ENCODE measurements at places on chromosomes 4 and X.

DNA sequence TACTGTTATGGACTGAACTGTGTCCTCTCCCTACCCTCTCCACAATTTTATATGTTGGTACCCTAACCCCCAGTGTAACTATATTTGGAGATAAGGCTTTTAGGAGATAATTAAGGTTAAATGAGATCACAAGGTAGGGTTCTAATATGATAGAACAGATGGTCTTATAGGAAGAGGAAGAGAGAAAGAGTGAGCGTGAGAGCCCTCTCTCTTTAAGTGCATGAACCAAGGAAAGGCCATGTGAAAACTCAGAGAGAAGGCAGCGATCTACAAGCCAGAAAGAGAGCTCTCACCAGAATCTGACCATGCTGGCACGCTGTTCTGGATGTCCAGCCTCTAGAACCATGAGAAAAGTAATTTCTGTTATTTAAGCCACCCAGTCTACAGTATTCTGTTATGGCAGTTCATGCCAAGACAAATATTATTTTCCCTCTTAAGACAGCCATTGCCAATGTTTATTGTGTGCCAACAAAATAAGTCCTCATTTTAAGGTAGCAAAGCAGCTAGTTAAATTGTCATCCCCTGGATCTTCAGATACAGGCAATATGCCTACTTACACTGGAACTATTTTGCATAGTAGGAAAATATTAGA lies 336.2 kb downstream of the MID1IP1 start:
- DNase-seq: no peak

- DNase-seq: no peak
Observed at GRCh38 chr4:2820216-2820982, 23.2 kb upstream of the ADD1 start.

DNA sequence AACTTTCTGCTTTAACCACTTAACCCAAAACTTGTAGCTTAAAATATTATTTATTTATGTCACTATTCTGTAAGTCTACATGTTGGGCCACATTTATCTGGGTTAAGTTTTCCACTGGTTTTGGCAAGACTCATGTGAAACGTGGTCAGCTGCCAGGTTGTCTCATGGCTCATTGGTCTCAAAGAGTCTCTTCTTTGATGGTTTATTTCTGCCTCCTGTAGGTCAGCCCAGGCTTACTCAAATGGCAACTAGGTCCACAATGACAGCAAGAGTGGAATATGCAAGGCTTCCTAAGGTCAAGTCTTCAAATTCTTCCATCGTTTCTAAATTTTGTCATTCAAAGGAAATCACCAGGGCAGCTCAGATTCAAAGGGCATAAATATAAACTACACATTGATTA lies 828.7 kb downstream of the PCDH7 start:
- no peak for DNase-seq

GRCh38 chrX:120205816-120206753 lies 44.5 kb upstream of the ZBTB33 start:
- no peak for DNase-seq

DNA sequence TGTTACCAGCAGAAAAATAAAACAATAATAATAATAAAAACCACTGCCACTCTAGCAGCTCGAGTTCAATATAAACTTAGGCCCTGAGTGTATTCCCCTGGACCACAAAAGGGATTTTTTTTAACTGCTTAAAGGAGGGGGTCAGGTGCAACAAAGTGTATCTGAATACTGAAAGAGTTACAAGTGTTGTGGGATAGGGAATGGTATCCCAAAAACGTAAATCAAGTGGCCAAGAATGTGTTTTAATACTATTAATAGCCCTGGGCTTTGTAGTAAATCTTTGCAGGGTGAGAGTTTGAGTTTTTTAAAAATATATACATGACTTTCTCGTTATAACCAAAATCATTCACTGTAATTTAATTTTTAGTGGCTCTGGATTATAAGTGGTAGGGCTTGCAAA lies 860.1 kb upstream of the INTU start:
- DNase-seq: no peak

GRCh38 chrX:64394874-64395567 lies at the start of gene MTMR8:
MTMR8 (minus strand) TSS chrX:64395452; CDS start chrX:64395363, 89 bp downstream.
- peak; percentile 69 for DNase-seq

- no peak for DNase-seq
Observed at GRCh38 chrX:50618788-50619558, 148.3 kb upstream of the DGKK start.

DNA sequence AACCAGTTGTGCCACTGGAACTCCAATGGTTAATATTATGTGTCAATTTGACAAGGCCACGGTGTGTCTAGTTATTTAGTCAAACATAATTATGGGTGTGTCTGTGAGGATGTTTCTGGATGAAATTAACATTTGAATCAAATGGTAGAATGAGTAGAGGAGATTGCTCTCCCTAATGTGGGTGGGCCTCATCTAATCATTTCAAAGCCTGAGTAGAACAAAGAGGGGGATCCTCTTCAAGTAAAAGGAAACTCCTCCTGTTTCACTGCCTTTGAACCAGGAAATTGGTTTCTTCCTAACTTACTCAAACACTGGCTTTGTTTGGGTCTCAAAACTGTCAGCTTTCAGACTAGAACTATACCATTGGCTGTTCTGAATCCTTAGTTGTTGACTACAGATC lies 1692.1 kb downstream of the PCDH19 start:
- no peak for DNase-seq

- DNase-seq: no peak
Observed at GRCh38 chr4:140448162-140448561, 20.7 kb upstream of the CLGN start.

- DNase-seq: no peak
Observed at GRCh38 chr4:80077639-80078038, 4.6 kb upstream of the ANTXR2 start.

DNA sequence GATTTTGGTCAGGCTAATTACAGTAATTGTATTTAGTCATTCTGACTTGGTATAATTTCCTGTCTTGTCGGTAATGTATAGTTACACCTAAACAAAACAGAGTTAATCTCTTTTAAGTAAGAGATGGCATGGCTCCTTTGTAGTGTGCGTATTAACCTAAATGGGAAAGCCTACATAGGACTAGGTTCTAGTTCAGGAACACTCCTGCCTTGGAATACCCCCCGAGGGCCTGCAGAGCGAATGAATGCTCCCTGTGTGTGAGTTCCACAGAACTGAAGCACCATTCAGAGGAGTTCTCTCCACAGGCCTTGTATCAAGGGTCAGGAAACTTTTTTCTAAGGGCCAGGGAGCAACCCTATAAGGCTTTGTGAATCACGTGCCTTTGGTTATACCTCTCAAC lies 44.9 kb upstream of the STIM2 start:
- no peak for DNase-seq

- no peak for DNase-seq
Observed at GRCh38 chr4:183074288-183074990, 24.6 kb upstream of the WWC2 start.

- no peak for DNase-seq
Observed at GRCh38 chr4:91127192-91127591, 1000.0 kb downstream of the CCSER1 start.

GRCh38 chr4:119559044-119559647 lies 69.5 kb downstream of the PDE5A start:
- no peak for DNase-seq

DNA sequence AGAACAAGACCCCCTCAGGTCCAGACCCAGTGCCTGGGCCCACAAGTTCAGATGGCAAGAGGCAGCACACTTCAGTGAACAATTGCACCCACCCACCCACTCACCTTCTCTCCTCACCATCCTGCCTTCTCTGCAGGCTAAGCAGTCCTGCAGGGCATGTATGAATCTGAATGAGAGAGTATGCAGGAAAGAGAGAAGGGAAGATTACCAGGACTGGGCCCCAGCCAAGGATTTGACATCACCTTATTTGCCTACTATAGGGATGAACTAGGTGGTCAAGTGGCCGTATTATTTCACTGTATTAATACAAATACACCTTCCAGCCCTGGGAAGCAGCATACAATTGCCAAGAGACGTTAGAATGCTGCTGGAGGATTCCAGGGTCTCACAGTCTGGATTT lies 2.1 kb upstream of the ZNF141 start:
- DNase-seq: no peak

DNA sequence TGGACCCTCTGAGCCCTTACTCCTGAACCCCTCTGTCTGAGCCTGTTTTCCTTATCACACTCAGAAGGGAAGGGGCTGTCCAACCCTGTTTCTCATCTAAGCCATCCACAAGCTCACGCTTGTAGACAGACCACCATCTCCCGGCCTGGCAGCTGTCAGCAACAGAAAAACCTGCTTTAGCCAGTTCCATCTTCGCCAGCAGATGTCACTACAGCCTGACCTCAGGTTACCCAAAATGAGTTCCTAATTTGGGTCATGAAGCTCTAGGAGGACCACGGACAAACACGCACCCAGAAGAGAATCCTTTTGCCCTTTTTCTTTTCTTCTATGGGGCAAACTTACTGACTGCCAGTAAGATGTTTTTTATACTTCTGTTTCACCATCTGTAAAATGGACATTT lies 445.4 kb downstream of the BCOR start:
- DNase-seq: peak; percentile 32

DNA sequence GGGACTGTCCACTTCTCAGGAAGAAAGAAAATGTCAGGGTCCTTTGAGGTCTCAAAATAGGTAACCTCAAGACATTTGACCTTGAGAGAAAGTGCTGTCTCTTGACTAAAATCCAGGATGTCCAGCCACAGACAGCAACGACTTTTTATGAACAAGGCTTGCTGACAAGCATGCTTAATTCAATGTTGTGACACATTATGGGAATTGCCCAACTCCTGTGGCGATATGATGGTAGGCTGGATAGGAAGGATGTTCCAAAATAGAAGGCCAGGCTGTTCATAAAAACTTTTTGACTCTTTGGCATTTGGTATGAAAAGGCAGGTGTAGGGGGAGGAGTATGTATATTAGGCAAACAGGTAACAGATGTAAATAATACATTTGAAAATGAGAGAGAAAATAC lies 50.8 kb upstream of the EDNRA start:
- no peak for DNase-seq

DNA sequence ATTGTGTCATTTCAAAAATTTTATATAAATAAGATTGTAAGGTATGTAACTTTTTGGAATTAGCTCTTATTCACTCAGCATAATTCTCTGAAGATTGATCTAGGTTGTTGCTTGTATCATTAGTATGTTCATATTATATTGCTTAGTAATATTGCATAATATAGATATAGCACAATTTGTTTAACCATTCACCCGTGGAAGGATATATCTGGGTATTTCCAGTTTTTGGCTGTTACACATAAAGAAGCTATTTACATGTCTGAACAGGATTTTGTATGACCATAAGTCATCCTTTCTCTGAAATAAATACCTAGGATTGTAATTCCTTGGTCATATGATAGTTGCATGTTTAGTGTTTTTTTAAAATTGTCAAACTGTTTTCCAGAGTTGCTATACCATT lies 82.5 kb downstream of the CPEB2 start:
- DNase-seq: no peak

GRCh38 chr4:42398171-42398870 lies 1.0 kb downstream of the SHISA3 start:
- no peak for DNase-seq

DNA sequence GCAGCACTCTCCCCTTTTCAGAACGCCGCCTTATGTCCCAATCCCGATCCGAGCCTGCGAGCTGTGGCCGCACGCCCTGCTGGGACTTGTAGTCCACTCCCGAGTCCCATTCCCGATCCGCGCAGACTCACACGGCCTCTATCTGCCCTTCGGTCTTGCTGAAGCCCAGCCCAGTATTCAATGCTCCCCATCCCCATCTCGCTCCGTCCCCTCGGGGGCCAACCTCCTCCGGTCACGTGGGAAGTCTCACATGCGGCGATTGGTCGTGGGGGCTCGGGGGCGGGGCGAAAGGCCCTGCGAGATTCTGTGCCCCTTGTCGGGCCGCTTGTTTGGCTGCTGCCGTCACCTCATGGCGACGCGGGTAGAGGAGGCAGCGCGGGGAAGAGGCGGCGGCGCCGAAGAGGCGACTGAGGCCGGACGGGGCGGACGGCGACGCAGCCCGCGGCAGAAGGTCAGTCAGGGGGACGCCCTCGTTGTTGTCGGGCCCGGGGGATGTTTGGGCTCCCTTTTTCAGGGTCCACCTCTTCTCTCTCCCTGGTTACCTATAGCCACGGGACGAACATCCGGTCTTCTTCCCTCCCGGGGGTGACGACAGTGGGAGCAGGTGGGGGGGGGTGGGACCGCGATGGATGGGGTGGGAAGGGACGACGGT lies at the start of gene TXLNG:
TXLNG (plus strand) TSS at position 328 of the 652 bp plus-strand sequence; CDS start at position 350, 22 bp downstream.
- peak; percentile 98 for DNase-seq

DNA sequence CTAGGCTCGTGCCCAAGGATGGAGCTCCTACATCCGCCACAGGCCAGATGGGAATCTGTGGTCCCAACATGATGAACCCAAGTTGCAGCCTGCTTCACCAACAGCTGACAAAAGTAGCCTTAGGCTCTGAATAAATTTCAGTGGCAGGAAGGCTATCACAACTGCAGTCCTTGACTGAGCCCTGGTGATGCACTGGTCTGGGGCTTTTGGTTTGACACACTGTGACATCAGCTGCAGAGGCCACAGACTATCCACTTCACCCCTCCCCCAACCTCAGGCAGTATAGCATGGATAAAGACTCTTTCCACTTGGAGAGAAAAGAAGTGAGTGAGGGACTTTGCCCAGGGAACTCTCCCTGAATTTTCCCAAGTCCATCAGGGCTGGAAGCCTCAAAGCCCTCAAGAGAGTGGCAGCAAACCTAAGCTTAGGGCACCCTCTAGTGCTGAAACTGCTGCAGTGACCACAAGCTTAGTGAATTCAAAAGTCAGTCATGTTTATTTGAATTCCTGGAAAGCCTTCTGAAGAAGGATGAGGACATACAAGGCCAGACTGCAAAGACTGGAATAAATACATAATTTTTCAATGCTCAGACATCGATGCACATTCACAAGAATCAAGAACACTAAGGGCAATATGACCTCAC lies 135.0 kb upstream of the TENT5D start:
- no peak for DNase-seq

GRCh38 chr4:76571274-76571673 lies 136.2 kb downstream of the SHROOM3 start:
- no peak for DNase-seq

GRCh38 chrX:15815779-15816437 lies 25.6 kb downstream of the ZRSR2 start:
- no peak for DNase-seq

GRCh38 chr4:141636771-141637460 lies 533 bp downstream of the IL15 start:
- peak; percentile 39 for DNase-seq

GRCh38 chr4:37464373-37465128 lies 220.0 kb downstream of the NWD2 start:
- no peak for DNase-seq

- DNase-seq: no peak
Observed at GRCh38 chrX:10047631-10048030, 80.5 kb downstream of the CLDN34 start.

GRCh38 chrX:78708816-78709215 lies 38.7 kb upstream of the LPAR4 start:
- DNase-seq: no peak

GRCh38 chr4:140219567-140219966 lies 65.6 kb upstream of the MAML3 start:
- no peak for DNase-seq

DNA sequence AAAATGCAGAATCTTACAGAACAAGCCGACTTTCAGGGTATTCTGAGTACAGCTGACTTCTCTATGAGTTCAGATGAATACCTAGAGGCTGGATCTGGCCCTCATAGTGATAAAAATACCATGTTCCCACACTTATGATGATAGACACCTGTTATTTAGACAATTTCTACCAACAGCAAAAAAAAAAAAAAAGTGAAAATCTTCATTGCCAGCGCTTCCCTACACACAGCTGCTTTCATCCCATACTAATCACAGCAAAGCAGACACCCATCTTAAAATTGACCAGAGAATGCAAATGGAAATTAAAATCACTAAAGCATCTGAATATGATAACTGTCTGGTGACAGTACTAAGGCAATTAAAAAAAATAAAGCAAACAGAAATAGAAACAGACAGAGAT lies 132.1 kb upstream of the ADGRL3 start:
- DNase-seq: no peak

- no peak for DNase-seq
Observed at GRCh38 chr4:6926081-6926480, 16.5 kb downstream of the TBC1D14 start.

All from T-helper 2 cell (primary cell).